AG09309 (cell line): ENCODE measurements at places on chromosomes 12 and 14.

DNA sequence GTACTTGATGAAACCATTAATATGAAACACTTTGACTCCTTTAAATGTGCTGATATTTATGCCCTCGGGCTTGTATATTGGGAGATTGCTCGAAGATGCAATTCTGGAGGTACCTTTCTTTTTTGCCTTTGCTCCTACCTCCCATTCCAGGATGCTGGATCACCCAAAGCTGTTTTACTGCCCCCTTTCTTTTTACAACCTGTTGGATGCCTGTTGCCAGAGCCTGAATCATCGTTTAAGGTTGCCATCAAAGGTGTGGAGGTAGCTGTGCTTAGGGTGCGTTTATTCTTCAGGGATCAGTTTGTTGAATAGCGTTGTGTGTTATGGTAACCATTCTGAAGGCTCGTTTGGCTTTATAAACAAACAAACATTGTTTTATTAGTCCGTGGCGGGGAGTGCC, 19.9 kb upstream of the TAMALIN start:
- DNase-seq, result no peak

GRCh38 chr14:39398382-39398781, 33.9 kb downstream of the FBXO33 start:
- DNase-seq, result no peak

DNA sequence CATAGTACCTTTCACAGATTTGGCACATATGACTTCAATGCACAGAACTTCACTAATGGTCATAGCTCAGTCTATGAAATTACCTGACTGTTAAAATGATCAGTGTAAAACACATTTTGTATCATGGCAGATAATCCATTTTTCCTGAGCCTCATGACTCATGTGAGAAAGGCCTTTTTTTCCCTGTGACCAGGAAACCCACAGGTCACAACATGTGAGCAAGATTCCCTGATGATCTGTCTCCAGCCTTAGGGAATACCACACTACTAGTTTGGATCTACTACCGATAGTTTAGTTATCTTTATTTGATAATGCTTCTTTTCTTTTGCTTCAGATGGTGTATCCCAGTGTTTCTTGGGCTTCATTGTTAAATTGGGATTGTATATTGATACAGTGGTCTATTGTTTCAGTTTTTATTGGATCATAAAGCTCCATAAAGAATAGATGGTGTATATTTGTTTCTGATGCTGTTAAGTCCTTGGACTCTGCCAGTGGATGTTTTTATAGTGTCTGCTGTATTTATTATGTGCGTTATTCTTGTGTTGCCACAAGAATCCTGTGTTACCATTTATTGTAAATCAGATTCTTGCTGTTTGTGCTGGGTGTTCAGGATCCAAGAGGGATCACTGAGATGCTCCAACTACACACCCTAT, 248.7 kb upstream of the PELI2 start:
- DNase-seq, result no peak

DNA sequence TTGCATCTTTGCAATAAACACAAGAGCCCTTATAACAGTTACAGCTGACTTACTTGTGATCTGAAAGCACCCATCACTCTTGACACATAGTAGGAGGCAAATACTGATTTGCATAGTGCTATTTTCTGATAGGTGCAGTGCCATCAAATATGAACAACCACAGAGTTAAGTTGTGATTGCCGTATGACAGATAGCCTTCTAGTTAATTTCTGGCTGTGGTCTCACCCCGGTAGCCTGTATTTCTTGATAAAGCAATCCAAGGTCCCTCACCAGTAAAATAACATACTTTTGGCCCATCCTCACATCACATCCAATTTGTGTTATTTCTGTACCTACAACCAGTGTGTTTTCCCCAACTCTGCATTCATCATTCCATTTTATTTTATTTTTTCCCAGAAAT, 23.3 kb upstream of the STYK1 start:
- DNase-seq, result no peak

DNA sequence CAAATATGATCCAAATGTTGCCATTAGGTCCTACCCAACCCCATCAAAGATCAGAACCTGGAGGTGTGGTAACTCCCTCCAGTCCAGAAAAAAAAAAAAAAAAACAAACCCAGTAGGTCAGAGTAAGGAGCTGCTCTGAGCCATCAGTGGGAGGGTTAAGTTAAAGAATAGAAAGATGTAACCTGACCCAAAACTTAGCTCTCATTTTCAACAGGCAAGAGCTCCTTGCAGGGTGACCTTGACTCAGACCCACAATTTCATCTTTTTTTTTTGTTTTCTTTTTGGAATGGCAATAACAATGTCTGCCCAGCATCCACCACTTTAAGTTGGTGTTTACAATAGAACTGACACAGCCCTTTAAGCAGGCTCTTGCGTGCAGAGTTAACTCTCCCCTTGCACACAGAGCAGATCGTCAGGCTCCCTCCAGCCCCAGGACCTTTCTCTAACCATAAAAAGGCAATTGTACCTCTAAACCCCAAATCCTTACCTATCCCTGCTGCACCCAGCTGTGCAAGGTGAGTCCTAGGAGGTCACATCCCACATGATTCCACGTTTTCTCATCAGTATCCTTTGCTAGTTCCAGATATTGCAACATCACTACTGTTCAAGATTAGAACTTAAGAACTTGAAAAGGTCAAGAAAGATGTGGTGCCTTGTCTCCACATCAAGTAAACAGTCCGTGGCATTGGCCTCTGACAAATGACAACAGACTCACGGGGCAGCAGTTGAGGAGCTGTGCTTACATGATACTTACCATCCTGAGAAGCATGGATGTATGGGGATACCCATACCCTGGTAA, 178.6 kb upstream of the EEA1 start:
- DNase-seq, result no peak

- no peak for DNase-seq
Measured at GRCh38 chr14:64225151-64225757, 68.9 kb downstream of the ESR2 start.

GRCh38 chr14:22225516-22226140, 363.4 kb downstream of the DAD1 start:
- DNase-seq, result no peak

- no peak for DNase-seq
Measured at GRCh38 chr12:56231184-56231582, 1.3 kb downstream of the SLC39A5 start.

- DNase-seq, result no peak
Measured at GRCh38 chr12:124683152-124684124, 116.0 kb upstream of the NCOR2 start.

GRCh38 chr12:94674835-94675234, 24.5 kb upstream of the TMCC3 start:
- no peak for DNase-seq

GRCh38 chr12:63078906-63079305, 72.1 kb downstream of the AVPR1A start:
- DNase-seq, result no peak

GRCh38 chr14:101045511-101045910, 142.0 kb upstream of the RTL1 start:
- no peak for DNase-seq

DNA sequence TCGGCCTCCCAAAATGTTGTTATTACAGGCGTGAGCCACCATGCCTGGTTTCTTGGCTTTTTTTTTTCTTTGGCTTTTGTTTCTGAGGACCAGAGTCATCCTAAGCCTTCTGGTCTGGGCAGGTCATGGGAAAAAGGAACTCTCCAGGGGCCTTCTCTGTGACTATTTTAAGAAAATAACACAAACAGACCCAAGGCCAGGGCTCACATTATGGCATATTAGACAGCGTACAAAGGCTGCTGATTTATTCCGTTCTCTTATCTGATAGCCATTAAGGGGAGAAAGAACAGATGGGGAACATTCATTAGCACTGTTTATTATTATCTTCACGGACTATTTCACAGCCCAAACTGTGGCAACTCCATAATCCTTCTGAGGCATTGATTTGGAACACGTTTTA, 28.8 kb upstream of the MANSC4 start:
- no peak for DNase-seq

- DNase-seq, result no peak
Measured at GRCh38 chr12:13073173-13073572, 29.0 kb downstream of the FAM234B start.

DNA sequence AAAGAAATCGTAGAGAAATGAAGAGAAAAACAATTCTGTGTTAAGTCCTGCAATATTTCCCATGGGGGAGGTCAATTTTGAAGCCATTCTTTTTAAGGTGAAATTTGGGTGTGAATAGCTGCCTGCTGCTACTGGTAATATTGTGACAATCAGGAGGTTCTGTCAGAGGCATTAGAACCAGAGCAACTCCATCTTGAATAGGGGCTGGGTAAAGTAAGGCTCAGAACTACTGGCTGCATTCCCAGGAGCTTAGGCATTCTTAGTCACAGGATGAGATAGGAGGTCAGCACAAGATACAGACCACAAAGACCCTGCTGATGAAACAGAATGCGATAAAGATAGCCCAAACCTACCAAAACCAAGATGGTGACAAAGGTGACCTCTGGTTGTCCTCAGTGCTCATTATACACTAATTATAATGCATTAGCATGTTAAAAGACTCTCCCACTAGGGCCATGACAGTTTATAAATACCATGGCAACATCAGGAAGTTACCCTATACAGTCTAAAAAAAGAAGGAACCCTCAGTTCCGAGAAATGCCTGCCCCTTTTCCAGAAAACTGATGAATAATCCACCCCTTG, 24.8 kb upstream of the MTHFD1 start:
- no peak for DNase-seq

DNA sequence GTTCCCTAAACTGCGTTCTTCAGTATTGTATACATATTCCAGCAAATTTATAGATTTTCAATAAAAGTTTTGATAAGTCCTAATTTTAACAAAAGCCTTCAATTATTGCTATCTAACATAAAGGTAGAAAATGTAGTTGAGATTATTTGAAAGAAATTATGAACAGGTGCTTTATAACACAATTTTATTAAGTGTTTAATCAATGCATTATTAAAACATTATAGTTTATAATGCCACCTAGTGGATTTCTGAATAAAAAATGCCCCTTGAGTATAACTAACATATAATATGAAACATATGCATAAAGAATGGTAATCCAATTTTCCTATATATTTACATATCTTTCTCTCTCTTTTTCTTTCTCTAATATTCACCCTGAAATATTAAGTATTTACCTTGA, 515.3 kb downstream of the SLC6A15 start:
- no peak for DNase-seq

- no peak for DNase-seq
Measured at GRCh38 chr12:89244536-89244935, 107.8 kb downstream of the DUSP6 start.

- DNase-seq, result no peak
Measured at GRCh38 chr14:99593971-99594841, 9.8 kb downstream of the CCDC85C start.

DNA sequence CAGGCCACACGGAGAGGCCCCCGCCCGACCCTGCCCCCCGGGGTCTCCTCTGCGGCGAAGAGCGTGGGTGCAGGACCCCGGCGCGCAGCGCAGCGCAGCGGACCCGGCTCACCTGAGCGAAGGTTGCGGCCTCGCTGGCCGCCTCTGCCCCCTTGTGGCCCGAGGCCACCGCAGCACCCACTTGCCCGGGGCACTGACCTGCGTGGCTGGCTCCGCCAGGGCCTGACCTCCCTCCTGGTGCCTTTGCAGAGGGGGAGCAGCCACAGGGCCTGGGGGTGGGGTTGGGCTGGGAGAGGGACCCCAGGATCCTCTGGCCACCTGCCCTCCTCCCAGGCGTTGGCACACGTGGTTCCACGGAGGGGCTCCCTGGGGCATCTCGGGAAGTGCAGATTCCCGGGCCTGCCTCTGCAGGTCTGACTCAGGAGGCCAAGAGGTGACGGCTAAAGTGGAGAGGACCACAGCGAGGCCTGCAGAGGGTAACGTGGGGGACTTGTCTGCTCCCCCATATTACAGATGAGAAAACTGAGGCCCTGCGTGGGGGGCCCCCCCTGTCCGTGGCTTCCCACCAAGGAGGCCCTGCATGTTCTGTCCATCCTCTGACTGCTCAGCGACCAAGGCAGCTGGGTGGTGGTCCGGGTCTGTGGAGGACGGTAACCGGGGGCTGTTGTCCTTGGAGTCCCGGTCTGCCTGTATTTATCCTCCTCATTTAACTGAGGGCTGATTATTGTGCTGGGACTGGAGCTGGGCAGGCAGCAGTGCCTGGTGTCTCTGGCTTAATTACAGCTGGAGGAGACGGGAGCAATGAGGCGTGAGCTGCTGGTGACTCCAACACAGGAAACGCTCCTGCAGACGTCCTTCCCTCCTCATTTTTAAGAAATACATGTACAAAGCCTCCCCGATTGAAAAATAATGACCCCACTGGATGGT, 67.9 kb upstream of the BEGAIN start:
- DNase-seq, result no peak

DNA sequence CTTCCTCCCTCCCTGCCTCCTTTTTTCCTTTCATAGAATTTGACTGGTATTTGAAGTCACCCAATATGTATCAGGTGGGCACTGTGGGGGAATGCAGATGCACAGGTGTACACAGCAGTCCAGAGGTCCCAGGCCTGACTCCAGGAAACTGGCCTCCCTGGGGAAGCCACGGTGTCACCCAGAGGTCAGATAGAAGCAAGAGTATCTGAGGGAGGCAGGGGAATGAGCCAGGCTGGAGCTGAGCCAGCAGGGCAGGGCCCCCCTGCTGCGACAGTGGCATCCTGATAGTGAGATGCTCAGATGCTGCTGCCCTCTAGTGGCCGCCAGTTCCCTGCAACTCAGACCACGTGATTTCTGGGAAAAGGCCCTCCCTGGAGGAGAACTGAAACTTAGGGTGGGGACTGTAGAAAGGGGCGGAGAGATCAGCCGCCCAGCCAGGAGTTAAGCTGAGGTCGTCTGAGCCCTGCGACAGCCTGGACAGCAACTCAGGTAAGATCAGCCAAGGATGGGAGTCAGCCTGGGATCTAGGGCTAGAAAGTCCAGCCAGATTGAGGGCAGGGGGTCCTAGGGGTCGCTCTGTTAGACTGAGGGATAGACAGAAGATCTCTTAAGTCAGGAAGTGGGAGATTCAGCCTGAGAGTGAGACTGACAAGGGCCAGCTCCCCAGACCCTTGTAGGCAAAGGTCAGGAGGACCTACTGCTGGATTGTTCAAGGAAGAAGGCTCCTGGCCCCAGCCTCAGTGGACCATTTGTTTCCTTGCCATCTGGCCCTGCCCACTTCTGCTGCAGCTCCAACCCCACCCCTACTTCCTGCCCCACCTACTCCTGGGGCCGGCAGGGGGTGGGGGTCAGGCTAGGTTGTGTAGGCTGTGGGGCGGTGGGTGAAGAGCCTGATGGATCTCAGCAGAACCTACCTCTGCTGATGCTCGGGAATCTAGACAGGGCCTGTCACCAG, at the start of gene IRF9:
Gene IRF9 (plus strand): TSS at position 416 of the 955 bp plus-strand sequence. CDS start 880 bp downstream, outside the sequence.
- peak; percentile 81 for DNase-seq

- no peak for DNase-seq
Measured at GRCh38 chr14:56461276-56462275, 118.0 kb upstream of the TMEM260 start.

- DNase-seq, result no peak
Measured at GRCh38 chr12:13203034-13203922, 6.8 kb downstream of the EMP1 start.

DNA sequence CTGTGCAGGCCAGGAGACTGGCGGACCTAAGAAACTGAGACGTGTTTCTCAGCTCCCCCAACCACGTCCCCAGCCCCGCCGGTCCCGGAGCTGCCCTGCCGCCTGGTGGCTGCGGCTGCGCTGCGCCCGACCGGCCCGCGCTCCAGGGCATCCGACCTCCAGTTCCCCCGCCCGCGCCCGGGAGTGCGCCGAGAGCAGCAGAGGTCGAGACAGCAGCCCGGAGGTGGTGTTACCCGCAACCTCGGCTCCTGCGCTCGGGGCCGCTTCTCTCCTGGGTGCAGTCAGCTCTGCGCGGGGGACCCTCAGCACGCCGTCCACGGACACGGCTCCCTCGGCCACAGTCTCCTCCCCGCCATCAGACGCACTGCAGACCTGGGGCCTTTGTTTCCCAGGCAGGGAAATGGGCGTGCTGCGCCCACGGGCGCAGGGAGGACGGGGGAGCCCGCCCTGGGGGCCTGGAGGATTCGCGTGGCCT, 21.6 kb upstream of the GPR132 start:
- no peak for DNase-seq

GRCh38 chr12:119683816-119684215, 15.9 kb downstream of the PRKAB1 start:
- DNase-seq, result no peak
